Activated CD8-positive, alpha-beta memory T cell treated with anti-CD3 and anti-CD28 coated beads for 1 hour (primary cell): ENCODE measurements at places on chromosomes 2 and 18.

- no peak for DNase-seq
These were observed 156.1 kb upstream of the MGAT5 start for GRCh38 chr2:134097740-134098139.

DNA sequence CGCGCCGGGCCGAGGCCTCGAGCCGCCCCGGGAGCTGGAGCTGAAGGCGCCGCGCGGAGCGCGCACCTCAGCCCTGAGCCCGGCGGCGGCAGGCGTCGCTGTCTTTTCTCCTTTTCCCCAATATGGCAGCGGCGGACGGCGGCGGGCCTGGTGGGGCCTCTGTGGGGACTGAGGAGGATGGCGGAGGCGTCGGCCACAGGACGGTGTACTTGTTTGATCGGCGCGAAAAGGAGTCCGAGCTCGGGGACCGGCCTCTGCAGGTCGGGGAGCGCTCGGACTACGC is 369 bp downstream of the SMCHD1 start:
- no peak for DNase-seq

GRCh38 chr2:77101796-77102452 is 420.3 kb downstream of the LRRTM4 start:
- no peak for DNase-seq

GRCh38 chr2:4192119-4192518 is 488.7 kb downstream of the DCDC2C start:
- DNase-seq: no peak

GRCh38 chr2:236977852-236978398 is 107.8 kb upstream of the COPS8 start:
- DNase-seq: no peak

DNA sequence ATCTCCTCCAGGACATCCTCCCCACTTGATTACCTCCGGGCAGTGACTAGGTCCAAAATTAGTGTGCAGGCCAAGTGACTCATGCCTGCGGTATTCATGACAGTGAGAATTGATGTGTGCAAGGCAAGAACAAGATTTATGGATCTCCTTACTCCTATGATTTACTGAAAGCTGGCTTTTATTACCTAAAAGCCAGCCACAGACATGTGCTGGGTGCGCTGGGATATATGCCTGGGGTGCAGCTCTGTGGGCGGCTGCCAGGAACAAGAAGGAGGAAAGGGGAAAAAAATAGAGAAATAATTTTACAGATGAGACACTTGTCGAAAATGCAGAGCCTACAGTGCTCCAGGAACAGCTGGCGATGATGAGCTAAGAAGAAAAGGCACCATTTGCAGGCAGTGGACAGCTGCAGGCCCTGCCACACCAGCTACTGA is 359.3 kb downstream of the CMPK2 start:
- no peak for DNase-seq

DNA sequence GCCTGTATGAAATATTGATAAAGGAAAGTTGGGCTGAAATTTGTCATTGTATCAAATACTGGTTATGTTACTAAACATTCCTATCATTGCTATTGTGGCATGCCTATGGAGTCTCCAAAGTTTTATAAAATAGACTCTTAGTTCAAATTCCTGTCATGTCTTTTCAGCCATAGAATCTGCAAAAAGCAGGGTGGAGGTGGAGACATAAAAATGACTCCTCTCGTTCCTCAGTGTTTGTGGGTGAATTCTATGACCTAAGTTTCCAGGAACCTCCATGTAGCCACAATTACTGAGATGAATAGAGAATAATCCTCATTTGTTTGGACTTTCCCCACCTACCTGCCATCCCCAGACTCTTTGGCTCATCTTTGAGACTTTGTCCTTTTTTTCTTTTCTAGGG is 326.3 kb upstream of the ETAA1 start:
- DNase-seq: no peak

DNA sequence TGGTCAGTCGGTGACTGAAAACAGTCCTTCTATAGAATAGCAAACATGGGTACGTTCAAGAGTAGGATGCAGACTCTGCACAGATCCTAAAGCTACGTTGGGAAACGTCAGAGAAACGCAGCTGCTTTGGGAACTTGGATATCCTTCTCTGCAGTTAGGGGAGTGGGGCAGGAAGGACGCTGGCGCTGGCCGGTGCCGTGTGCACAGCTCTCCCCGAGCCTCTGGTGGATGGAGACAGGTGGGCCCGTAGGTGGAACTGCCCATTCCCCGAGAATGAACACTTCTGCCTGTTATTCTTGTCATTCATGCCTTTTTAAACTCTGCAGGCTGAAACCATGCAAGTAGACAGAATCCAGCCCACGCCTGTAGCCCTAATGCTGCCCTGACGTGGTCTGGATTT is 91.7 kb upstream of the MBOAT2 start:
- DNase-seq: no peak

GRCh38 chr18:12038082-12038638 is 55.5 kb upstream of the ANKRD62 start:
- no peak for DNase-seq

- DNase-seq: no peak
These were observed 402.0 kb upstream of the MMADHC start for GRCh38 chr2:149989447-149990063.

- no peak for DNase-seq
These were observed 711 bp downstream of the SFXN5 start for GRCh38 chr2:73070643-73071359.

GRCh38 chr18:50163505-50163904 is 31.4 kb downstream of the MYO5B start:
- no peak for DNase-seq
